SK-MEL-5 (cell line): ENCODE measurements at places on chromosomes 2 and 18. TPM values are rescaled to one million over a fixed set of nuclear protein-coding genes. Genes with fewer than 3 reads are reported as not detected.

DNA sequence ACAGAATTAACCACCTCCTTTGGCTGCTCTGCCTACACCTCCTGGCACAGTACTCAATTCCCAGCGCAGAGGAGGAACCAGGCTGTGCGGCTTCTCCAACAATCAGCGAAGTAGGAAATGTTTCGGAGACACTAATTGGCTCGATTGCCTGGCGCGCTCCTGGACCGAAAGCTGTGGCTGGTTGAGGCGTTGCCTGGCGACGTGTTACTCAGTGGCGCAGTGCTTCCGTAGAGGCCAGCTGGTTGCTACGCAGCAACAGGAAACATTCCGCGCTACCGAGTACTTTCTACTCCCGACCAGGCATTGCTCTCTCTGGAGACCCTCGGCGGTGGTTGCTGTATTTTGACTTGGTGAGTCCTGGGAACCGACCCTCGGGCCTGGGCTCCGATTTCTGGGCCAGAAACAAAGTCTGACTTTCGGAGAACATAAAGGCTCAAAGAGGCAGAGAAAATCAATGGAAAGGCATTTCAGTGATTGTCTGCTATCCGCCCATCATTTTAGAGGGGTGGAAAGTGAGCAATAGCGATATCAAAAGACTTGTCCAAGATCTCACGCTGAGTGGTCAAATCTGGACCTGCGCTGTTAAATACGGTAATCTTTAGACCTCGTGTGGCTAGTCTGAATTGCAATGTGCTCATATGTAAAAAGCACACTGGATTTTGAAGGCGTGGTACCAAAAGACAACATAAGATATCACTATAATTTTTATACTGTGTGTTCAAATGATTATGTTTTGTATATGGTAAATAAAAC is at the start of gene DNAH6:
DNAH6 (plus strand) TSS at position 265 of the 753 bp plus-strand sequence. CDS start 1,329 bp downstream, outside the sequence.
- DNase-seq, result peak; percentile 95

- DNase-seq, result peak; percentile 14
These were observed 186.0 kb upstream of the TNP1 start for GRCh38 chr2:217045700-217046475.

The VSNL1 gene
- 0.08 TPM in 1 of 2 replicates, not detected in the other for total RNA-seq

GRCh38 chr2:16666449-16666801 is 791 bp upstream of the CYRIA start:
- DNase-seq, result no peak

DNA sequence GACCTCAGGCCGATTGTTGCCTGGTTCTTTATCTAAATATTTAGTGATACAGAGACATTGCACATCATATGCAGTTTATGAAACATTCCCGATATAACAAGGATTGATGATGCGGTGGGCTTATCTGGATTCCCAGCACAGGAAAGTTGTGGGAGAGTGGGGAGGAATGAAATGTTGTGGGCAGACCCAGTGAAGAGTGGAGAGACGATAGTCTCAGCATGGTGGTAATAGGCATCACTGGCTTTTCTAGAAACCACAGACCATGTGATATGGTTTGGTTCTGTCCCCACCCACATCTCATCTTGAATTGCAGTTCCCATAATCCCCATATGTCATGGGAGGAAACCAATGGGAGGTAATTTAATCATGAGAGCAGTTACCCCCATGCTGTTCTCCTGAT is 34.8 kb upstream of the RND3 start:
- DNase-seq, result no peak

The MTLN gene
- 52.1 and 62.8 TPM in 2 replicates for total RNA-seq

DNA sequence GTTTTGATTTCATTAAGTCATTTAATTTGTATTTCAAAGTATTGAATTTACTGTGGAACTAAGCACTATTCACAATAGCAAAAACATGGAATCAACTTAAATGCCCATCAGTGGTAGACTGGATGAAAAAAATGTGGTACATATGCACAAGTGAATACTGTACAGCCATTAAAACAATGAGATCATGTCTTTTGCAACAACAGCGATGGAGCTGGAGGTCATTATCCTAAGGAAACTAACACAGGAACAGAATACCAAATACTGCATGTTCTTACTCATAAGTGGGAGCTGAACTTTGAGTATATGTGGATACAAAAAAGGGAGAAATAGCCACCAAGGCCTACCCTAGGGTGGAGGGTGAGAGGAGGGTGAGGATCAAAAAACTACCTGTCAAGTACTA is 164.4 kb downstream of the BABAM2 start:
- no peak for DNase-seq

DNA sequence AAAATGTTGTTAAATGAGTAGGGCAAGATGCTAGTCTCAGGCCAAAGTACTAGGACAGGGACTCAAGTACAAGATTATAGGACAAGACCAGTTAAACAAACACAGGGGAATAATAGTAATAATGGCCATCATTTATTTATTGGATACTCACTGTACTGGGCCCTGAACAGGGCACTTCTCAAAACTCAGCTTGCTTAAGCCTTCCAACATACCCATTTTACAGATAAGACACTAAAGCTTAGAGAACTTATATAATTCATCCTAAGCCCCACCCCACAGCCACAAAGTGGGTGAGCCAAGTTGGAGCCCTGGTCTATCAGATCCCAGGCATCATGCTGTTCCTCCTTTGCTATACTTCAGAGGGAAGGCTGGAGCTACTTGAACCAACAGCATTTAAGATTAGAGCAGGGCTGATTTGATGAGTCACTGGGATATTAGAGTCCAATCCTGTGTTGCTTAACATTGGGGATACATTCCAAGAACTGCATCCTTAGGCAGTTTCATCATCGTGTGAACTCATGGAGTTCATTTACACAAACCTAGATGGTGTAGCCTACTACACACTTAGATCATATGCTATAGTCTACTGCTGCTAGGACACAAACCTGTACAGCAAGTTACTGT is 153.6 kb downstream of the MTCL1 start:
- no peak for DNase-seq

GRCh38 chr2:230203110-230203676 is 16.6 kb downstream of the SP110 start:
- DNase-seq, result no peak

DNA sequence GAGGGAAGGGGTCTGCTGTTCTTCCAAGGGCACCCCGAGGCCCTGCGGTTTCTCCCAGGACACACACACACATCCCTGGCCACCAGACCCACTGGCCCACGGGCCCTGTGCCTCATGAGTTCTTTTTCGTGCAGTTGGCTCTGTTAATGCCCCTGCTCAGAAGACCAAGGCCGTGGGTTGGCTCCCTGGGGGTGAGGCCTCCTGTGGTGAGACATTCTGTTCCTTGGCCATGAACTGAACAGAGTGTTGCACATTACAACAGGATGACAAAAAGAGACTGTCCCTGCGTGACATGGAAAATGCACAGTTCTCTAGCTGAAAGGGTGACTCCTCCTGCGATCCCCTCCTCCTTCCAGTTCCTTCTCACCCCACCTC is 30.7 kb downstream of the SH2D6 start:
- no peak for DNase-seq

The FIGN gene
- 2.0 and 2.3 TPM in 2 replicates for total RNA-seq

The LGALSL gene
- 12.2 and 22.7 TPM in 2 replicates for total RNA-seq

The ARHGAP25 gene
- total RNA-seq, result 0.26 and 0.43 TPM in 2 replicates

The SCYGR4 gene
- total RNA-seq, result not detected in 2 replicates

DNA sequence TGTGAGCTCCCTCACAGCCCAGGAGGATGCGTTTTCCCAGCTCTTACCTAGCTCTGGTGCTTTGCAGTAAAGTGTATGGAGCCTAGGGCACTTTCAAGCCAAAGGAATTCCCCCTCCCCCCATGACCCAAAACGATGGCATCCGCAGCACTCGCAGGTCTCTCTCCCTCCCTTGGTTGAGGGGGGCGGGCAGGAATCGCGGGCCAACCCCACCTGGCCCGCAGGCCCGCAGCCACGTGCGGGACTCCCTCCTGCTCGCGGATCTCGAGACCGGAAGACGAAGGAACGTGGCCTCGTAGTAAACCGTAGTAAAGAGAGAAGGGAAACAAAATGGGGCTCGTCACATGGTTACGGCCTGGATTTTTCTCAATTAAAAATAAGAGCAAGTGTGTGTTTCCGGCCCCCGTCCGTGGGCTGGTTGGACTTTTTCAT is 8.5 kb downstream of the IRS1 start:
- DNase-seq, result peak; percentile 39

The EDAR gene
- total RNA-seq, result not detected in 2 replicates

- DNase-seq, result no peak
These were observed 93.9 kb downstream of the ACKR3 start for GRCh38 chr2:236663287-236664101.

DNA sequence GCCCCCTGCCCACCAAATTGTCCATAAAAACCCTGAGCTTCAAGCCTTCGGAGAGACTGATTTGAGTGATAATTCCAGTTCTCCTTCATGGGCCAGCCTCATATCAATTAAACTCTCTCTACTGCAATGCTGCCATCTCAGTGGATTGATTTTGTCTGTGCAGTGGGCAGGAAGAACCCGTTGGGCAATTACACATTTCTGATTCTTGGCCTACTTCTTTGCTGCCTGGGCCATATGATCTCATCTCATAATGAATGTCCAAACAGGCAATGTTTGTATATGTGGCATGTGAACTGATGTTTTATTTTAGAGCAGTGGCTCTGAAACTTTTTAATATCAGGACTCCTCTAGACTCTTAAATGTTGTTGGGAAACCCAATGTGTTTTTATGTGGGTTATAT is 101.2 kb upstream of the SLC38A11 start:
- DNase-seq, result no peak

- DNase-seq, result no peak
These were observed 116.3 kb upstream of the STON1 start for GRCh38 chr2:48413676-48414075.

DNA sequence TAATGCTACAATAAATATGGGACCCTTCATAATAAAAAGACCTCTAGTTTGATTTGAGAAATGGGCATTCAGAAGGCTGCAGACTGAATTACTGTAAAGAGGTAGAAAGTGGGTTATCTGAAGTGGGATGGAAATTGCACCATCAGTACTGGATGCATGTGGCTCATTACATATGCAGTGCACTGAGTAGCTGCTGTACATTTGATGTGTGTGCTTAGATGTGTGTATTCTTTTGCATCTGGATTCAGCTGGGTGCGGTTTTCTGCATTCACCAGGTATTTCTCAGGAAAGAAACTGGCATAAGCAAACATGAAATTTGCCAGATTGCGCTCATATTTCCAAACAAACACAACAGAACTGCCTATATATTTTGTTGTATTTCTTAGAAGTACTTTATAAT is 38.2 kb downstream of the NDC80 start:
- DNase-seq, result no peak

DNA sequence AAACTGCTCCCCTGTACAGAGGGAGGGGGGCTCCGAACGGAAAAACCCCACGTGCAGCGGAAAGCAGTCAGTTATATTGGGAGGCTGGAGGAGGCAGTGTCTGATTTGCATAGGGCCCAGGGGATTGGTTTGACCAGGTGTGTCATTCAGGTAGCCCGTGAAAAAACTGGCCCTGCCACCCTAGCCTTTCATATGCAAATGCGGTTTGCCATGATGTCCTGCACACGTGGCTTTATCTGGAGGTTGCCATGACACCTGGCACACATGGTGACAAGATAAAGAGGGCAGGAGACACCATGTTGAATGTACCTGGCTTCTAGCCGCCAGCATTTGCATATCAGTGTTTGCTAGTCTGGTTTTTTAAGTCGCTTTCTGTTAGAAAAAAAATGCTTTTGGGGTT is 20.5 kb downstream of the SLC25A52 start:
- no peak for DNase-seq

DNA sequence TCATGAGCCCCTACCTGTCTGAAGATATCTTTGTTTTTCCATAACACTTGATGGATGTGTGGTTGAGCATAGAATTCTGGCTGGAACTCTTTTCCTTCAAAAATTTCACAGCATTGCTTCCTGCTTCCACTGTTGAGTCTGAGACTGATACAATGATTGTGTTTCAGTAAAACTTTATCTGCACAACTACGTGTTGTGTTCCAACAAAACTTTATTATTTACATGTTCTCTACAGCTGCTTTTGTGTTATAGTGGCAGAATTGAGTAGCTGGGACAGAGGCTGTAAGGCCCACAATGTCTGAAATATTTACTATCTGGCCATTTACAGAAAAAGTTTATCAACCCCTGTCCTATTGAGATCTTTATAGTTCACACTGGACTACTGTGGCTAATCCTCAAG is 275.3 kb downstream of the PHLPP1 start:
- no peak for DNase-seq

- DNase-seq, result no peak
These were observed 241.5 kb upstream of the MYT1L start for GRCh38 chr2:2572393-2573204.

The KLHL30 gene
- 0.03 TPM in 1 of 2 replicates, not detected in the other for total RNA-seq

The RHBDD1 gene
- 13.2 and 13.4 TPM in 2 replicates for total RNA-seq

DNA sequence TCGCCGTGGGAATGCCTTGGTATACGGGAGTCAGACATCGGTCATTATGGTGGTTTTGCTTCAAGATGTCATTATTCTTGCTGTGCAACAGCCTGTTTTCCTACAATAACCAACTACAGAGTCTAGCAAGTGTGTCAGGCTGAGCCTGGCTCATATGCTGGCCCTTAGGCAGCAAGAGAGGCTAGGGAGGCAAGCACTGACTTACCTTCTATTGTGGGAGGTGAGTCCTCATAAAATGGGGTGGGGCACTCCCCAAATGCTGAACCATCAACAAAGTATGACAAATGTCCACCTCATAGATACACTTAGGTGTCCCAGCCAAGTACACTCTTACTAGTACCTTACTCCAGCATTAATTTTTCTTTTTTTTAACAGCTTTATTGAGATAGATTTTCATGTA is 77.0 kb upstream of the ATL2 start:
- DNase-seq, result no peak

DNA sequence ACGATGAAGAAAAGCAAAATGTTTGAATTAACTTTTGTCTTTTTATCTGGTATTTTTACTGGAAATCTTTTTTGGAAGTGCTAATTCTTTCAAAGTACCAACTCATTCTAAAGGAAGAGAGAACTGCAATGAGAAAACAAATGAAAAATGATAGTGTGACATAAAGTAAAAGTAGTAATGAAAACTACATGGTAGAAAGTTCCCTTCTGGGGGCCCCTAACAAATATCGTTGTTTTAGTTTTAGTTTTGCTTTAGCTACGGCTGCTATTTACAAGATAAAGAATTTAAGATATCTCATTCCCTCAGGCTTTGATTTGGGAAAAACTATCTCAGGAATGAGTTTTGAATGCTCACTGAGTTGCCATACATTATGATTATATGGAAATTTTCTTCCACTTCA is 161.4 kb downstream of the XIRP2 start:
- no peak for DNase-seq

The DBI gene
- 237 and 247 TPM in 2 replicates for total RNA-seq

GRCh38 chr2:239339241-239339640 is 61.6 kb downstream of the HDAC4 start:
- DNase-seq, result no peak
